Cerebellar cortex (tissue), 1 donor: ENCODE measurements at places on chromosomes 4 and X.

DNA sequence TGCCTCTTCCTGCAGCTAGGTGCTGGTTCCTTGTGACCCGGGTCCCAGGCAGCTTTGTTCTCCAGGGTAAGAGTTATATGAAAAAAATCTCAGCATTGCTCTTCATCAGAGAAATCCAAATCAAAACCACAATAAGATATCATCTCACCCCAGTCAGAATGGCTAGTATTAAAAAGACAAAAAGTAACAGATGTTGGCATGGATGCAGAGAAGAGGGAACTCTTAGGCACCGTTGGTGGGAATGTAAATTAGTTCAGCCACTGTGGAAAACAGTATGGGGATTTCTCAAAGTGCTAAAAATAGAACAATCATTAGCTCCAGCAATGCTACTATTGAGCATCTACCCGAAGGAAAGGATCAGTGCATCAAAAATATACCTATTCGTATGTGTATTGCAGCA, 61.5 kb downstream of the SORCS2 start:
- no peak for DNase-seq

GRCh38 chrX:68719181-68719903, 71.9 kb downstream of the STARD8 start:
- no peak for DNase-seq

DNA sequence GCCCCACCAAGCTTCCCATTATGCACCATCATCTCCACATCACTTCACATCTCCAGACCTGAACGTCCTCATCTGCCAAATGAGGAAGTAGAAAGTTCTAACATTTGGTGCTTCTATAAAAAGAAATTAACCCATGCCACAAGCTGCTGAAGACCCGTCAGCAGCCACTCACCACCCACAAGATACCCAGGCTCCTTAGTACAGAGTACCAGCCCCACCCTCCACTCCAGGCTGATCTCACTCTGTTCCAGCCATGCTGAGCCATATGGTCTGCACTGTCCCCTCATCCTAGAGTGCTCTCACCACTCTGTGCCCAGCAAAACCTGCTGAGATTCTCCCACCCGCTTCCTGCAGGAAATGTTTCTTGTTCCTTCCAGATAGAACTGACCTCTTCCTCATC, 240.8 kb upstream of the PPARGC1A start:
- no peak for DNase-seq

DNA sequence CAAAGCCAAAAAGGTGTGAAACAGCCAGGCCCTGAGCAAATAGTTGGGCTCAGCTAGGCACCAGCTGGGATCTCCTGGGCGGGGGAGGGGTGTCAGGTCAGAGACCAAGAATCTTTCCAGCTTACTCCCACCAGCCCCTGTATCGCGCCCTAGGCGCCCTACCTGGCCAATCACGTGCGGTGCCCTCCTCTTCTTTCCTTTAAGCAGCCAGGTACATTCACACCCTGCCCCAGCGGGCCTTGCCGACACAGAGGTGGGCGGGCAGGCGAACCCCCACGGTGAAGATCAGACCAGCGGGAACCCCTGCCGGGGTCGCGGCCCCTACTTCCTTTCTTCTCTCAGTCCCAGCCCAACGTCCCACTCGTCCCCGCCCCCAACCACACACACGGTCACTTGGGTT, 9.1 kb downstream of the ARHGAP36 start:
- DNase-seq: no peak

DNA sequence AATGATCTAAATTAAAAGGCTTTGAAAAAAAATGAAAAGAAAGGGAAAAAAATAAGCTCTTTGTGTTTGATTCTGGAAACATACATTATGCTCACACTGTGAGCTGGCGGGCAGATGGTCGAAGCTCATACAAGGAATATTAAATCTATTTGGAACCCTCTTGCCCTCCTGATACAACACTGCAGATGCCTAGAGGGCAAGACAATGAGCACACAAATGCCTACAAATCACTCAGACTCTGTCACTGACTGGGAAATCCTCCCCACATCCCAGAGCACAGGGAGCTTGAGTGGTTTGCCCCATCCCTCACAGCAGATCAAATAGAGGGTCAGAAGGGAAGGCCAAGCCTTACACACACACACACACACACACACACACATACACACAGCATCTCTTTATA, 320.4 kb downstream of the HNRNPD start:
- DNase-seq: no peak

DNA sequence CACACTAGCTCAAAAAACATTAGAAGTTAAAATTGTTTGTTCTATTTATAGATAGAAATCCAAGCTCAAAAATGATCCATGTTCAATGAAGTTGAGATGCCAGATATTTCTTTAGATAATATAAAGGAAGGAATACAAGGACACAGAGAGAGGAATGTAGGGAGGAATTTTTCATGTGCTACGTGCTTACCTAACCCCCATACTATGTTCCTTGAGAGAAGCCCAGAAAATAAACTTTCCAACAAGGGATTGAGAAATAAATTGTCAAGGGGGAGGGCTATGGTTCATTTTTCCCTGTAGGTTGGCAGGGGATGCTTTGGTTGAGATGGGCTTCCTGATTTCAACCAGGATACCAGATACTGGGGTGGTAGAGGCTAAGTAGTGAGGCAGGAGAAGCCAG, 15.6 kb upstream of the ADH5 start:
- no peak for DNase-seq

- DNase-seq: no peak
Measured at GRCh38 chr4:42845586-42845985, 46.9 kb upstream of the GRXCR1 start.

- no peak for DNase-seq
Measured at GRCh38 chr4:126182786-126183185, 868.0 kb downstream of the FAT4 start.

- DNase-seq: no peak
Measured at GRCh38 chr4:153140294-153140693, 63.9 kb upstream of the TRIM2 start.

- DNase-seq: no peak
Measured at GRCh38 chr4:115759231-115759630, 645.8 kb upstream of the NDST4 start.

- no peak for DNase-seq
Measured at GRCh38 chr4:534576-535151, 35.7 kb downstream of the PIGG start.

DNA sequence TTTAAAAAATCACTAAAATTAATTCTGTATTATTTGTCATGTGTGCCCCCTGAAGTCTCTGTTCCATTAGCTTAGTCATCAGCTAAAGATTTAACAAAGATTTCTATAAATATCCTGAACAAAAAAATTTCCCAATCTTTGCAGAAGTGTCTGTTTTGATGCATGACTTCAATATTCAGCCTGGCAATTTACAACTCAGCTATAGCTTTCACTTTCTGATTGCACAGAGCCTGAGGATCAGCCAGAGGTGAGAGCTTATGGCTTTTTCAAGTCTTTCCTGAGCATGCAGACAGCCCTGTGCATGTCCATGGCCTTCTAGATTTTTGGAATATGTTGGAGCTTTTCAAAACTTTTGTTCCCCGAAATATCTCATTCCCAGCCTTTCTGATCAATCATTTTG, 420.1 kb downstream of the ZNF674 start:
- DNase-seq: no peak

DNA sequence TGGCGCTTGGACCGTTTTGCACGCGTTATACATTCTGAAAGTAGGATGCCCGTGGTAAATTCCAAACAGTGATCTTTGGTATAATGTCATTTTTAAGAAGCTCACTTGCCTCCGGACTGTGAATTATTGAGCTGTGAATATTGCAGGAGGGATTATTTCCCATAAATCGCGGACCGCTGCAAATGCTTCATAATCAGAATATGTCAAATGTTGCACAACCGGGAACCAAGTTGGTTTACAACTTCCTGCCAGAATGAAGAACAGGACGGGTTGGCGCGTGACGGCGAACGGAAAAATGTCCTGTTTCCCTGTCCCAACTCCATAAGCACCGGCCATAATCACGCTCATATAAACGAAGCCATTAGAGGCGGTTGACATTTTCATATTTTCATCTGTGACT, 67.6 kb downstream of the SHOX start:
- no peak for DNase-seq

GRCh38 chr4:120078216-120078615, 11.6 kb upstream of the MAD2L1 start:
- DNase-seq: no peak

DNA sequence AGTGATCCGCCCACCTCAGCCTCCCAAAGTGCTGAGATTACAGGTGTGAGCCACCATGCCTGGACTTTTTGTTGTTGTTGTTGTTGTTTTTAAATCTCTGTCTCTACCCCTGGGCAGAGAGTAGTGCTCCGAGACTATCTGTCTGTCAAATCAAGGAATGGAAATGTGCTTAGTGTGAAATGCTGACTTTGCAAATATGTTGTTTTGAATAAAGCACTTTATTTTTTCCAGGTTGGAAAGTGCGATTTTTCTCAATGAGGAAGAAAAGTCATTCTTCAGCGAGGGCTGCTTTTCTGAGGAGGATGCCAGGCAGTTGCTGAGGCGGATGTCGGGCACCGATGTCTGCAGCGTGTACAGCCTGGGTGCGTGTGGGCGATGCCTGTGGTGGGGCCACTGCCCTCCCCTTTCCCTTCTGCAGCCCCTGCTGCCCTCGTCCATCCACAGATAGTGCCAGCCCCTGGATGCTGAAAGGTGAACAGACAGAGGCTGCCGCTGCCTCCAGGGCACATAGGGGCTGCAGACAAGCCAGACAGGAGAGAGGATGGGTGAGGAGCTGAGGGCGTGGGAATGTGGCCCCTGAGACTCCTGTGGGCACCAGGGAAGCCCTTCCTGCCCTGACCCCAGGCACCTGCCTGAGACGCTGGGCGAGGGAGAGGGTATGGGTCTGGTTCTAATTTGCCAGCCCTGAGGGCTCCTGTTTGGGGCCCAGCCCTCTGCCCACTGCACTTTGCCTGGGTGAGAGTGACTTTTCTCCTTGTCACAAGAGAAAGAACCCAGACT, 23.7 kb downstream of the SH3TC1 start:
- DNase-seq: no peak

GRCh38 chr4:77089866-77090265, 14.1 kb upstream of the CCNI start:
- DNase-seq: no peak

DNA sequence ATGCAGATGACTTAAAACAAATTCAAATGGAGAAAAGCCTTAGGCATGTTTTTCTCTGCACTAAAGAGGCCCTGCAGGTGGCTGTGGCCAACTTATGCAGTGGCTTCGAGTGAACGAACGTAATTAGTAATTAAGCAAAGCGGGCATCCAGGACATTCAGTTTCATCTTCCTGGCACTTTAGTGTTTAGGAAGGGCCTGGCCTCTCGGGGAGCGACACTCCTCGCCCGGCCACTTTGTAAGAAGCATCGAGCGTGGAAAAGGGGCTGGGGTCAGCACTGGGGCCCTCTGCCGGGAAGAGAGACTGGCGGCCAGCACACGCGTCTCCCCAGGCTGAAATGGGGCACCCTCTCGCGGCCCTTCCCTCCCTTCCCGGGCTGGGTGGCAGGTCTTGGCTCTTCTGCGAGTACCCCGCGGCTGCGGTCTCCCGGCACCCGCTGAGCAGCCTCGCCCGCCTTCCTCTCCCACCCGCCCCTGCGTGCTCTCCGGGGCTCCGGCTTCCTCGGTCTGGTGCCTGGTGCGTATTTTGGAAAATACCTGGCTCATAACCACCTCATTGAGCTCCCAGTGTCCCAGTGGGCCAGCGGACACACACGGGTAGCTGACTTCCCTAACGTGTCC, 677 bp upstream of the CYP4V2 start:
- peak; percentile 50 for DNase-seq

DNA sequence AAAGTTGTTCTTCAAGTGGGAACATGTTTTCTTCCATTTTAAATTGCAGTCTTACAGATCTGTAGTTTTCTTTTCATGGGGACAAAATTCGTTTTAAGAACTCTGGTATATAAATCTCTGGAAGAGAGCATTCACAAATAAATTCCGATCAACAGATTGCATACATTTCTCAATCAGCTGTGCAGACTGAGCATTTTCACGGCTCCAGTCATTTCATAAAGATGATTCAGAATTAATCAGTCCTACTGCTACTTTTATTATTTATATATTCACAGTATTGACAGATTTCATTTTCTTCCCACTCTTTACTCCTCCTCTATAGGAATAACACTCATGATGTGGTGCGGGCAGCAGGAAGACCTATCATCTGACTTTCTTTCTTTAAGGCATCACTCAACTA, 534.9 kb upstream of the FTHL17 start:
- no peak for DNase-seq

DNA sequence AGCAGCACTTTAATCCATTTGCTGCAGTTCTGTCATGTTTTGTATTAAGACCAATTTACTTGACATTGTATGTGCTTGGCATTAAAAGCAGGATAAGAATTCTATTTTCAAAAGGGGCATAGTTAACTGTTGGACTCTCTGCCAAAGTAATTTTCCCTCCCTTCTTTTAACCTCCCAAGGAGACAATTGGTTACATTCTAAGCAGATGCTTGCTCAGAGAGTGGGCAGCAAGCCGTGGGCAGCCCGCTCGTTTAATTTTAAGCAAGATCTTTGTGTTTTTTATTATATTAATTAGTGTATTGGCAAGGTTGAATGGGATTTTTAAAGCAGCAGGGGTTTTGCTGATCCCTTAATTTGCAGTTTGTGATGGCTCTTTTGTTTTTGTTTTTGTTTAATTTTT, 37.1 kb upstream of the KLHL8 start:
- DNase-seq: peak; percentile 11

DNA sequence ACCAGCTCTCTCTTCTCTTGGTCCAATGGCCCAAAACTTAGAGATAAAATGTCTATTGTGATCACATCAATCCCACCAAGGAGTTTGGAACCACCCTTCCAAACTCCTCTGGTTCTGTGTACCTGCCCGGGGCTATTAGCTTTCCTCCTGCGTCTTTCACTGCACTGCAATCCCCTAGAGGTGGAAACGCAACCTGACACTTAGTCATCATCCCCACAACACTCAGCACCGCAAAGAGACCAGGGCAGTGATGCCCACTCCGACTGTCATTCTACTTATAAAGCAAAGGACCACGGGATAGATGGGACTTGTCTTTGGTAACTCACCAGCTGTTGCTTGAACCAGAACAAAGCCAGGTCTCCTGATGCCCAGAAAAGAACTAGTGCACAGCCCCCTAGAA, 22.0 kb downstream of the AFAP1 start:
- no peak for DNase-seq

- no peak for DNase-seq
Measured at GRCh38 chr4:159698336-159698735, 595.5 kb downstream of the RAPGEF2 start.

DNA sequence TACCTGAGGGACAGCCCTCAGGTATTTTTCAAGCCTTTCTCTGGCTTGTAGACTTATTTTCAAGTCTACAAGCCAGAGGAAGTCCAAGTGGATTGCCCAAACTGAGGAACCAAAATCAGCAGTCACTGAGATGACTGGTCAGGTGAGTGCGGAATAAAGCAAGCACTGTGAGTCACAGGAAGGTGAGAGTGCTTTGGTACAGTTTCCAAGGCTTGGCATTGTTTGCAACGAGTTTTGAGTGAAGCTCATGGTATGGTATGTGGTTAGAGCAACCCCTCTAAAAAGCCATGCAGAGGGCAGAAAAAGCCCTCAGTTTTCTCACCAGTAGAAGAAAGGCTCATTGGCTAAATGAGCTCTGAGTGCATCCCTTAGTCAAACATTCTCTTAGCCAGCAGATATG, 112.8 kb upstream of the EOLA2 start:
- DNase-seq: no peak
